Central memory CD8-positive, alpha-beta T cell (primary cell): ENCODE measurements at places on chromosomes 5 and 9.

GRCh38 chr9:2274762-2275161 is 259.6 kb downstream of the SMARCA2 start:
- H3K4me1 ChIP-seq = no peaks in the 10 kb centered on the region
- DNase-seq = no peak
- H3K4me3 ChIP-seq = no peak overlapping the region
- no peaks in the 10 kb centered on the region for H3K36me3 ChIP-seq
- no peak overlapping the region for H3K27ac ChIP-seq

- no peaks in the 10 kb centered on the region for H3K4me1 ChIP-seq
- H3K27ac ChIP-seq = no peak overlapping the region
- H3K4me3 ChIP-seq = no peak overlapping the region
- DNase-seq = no peak
Measured at GRCh38 chr5:78665534-78665933, 17.0 kb upstream of the LHFPL2 start.

DNA sequence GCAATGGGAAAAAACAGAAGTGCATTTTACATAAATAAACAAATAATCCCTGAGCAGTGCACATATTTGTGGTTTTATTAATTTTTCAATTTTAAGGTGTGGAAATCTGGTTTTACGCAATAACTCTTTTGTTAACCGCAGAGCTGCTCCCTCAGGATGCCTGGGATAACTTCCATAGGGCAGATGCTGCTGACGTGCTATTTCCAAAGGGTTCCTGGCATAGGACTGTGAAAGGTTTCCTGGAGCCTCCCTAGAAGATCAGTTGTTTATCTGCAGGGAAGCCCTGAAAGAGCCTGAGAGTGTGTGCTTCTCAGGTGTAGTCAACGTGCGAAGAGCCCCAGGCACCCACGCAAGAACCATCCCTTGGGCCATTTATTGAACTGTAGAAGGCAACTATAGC is 443.5 kb downstream of the PLK2 start:
- no peaks in the 10 kb centered on the region for H3K4me1 ChIP-seq
- no peak for DNase-seq
- H3K36me3 ChIP-seq = no peaks in the 10 kb centered on the region
- H3K4me3 ChIP-seq = no peak overlapping the region

DNA sequence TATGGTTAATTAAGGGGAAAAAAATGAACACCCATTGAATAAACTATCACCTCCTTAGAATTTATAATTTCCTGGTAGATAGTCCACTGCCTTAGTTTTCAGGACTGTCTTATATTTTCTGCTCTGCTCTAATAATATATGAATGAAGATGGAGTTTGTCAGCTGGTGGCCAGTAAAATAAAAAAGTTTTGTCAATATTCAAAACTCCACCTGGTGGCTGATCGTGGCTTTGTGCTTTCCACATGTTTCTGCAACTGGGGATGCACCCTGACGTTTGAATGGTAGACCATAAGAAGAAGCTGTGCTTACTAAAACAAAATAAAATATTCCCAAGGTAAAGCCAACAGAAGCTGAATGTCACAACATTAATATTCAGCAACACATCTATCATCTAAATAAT is 286.6 kb upstream of the IZUMO3 start:
- no peaks in the 10 kb centered on the region for H3K36me3 ChIP-seq
- no peak for DNase-seq
- no peak overlapping the region for H3K27ac ChIP-seq
- H3K27me3 ChIP-seq = no peaks in the 10 kb centered on the region
- H3K4me3 ChIP-seq = no peak overlapping the region
- no peaks in the 10 kb centered on the region for H3K4me1 ChIP-seq

DNA sequence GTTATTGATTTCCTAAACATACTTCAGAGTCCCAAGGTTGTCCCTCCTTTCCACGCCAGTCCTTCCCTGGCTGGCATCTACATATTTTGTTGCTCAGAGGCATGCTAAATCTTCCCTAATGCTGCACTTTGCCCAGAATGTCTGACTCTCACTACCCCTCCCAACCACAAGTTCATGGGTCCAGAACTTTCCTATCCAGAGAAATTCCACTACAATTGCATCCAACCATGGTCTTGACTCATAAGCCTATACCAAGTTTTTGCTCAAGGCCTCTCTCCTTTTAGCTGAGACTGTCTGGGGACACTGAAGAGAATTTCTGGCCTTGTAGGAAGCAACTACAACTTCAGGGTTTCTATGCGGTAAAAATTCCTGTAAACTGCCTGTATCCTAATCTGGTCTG is 206.3 kb downstream of the BNC2 start:
- no peak overlapping the region for H3K4me3 ChIP-seq
- H3K27ac ChIP-seq = no peak overlapping the region
- H3K27me3 ChIP-seq = no peaks in the 10 kb centered on the region
- no peaks in the 10 kb centered on the region for H3K36me3 ChIP-seq

DNA sequence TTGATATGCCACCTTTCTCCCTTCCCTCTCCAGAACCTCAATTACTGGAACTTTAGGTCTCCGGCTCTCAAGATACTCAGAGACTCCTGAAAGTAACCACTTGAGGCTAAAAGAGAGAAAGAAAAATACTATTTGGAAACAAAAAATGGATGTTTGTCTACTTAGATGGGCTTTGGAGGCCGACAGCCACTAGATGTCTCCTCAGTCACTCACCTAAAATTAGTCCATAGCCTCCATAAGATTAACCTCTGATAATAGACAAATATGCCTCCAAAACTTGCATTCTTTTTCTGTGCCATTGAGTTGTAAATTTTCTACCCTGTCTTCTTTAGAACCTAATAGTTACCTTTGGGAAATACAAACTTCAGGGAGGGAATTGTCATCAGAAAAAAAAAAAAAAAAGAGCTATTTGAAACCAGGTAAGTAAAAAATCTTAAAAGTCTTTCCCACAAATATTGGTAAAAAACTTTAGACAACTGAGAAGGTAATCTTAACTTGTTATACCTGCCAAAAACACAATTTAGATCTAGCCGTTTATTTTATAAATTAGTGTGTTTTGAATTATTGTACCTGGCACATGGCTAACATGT is 11.2 kb upstream of the PCDH1 start:
- peaks cover 1% of the 10 kb centered on the region for H3K36me3 ChIP-seq
- no peak overlapping the region for H3K4me3 ChIP-seq
- peaks cover 62% of the 10 kb centered on the region for H3K27me3 ChIP-seq

DNA sequence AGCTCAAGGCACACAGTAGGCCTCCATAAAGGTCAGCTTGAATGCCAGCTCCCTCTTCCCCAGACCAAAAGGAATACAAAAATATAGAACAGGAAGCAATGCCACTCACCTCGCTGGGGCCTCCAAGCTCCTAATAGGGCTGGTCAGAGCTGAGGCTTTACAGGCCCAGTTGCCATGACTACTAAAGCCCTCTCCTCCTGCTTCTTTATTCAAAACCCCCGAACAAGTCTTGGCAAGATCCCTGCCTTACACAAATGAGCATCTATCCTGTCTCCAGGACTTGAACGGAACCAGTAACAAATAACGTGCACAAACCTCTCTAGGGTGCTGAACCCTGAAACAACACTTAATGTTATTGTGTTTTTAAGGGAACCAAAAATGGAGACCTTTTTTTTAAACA is 136.3 kb downstream of the SIL1 start:
- no peak overlapping the region for H3K4me3 ChIP-seq
- no peak for DNase-seq
- no peaks in the 10 kb centered on the region for H3K4me1 ChIP-seq
- no peaks in the 10 kb centered on the region for H3K27me3 ChIP-seq
- H3K27ac ChIP-seq = no peak overlapping the region
